ENCODE measurements at places on chromosomes 11 and 22.

DNA sequence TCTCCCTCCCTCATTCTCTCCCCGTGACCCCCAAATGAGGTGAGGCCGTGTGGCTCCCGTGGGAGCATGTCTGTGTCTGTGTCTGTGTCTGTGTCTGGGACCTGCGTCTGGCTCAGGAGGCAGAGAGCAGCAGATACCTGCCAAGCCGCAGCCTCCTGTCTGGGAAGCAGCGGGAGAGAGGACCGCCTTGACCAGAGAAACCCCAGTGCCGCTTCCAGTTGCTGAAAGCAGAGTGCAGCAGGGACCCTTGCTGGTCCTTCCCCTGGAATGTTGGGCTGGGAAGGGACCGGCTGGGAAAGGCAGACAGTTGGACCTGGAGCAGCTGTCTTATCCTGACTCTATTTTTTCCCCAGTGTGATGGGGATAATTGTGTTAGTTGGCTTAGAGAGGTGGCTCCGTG lies 525 bp downstream of the CSDC2 start:
- no peak for DNase-seq

DNA sequence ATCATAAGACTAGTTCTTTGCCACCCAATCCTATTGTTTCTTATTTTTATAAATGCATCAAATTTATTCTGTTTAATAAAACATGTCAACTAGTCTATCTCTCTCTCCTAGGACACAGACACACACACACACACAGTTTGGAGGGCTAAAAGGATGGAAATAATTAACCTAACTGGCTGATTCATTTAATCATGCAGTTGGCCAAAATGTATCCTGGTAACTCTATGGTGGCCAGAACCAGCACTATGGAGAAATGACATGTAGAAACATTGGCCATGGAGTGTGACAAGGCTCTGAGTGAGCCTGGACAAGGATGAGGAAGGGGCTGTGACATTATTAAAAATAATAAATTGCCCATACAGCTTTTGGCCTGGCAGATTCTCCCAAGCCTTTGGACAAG lies 64.1 kb downstream of the CLPB start:
- no peak for DNase-seq

DNA sequence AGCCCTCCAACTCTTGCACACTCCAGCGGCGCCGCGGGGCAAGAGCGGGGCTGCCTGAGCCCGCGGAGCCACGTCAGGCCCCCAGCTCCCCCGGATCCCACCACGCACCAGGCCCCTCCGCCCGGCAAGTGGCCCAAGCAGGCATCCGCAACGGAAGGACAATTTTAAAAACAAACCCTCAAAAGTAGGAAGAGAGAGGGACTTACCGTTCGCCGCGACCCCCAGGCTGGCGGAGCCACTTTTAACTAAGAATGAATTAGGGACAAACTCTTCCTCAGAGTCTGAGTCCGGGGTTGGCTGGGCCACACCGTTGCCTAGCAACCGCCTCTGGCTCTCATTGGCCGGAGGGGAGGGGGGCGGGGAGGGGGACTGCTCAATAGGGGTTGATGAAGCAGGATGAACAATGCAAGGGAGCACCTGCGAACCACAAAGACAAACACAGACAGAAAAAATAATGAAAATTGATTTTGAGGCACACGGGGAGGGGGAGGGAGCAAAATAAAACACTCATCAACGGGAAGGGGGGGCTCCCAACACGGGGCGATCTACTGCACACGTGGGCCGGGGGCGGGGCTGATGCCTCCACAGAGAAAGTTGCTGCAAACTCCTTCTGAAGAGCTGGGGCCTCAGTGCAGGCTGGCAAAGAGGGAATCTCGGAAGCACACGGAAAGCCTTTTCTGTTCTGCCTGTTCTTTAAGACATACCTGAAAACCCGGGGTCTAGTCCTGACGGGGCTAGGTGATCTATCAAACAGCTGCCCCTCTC lies 387.5 kb upstream of the NARS2 start:
- DNase-seq, result no peak

- DNase-seq, result peak; percentile 26
Measured at GRCh38 chr22:30038219-30038618, 42.0 kb upstream of the HORMAD2 start.

GRCh38 chr22:42928969-42929837 lies 72.1 kb upstream of the ARFGAP3 start:
- DNase-seq, result no peak

- peak; percentile 99 for DNase-seq
Measured at GRCh38 chr11:121595717-121596161, 143.0 kb upstream of the SORL1-AS1 start.

DNA sequence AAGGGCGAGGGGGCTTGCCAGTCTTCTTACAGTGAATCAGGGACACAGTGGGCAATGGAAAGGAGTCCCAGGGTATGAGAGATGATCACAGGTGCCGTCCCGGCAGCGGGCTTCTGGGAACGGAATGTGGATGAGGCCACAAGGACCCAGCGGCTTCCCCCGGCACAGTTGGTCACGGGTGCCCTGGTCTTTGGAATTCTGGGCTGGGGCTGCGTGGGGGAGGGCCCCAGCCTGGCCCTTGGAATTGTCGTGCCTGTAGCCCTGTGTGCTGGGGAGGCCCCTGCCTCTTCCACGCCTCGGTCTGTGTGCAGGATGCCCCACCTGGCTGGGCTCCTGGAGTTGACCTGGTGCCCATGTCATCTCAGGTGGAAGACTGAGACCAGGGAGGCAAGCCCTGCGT lies 76.6 kb downstream of the FBLN1 start:
- no peak for DNase-seq

- peak; percentile 84 for DNase-seq
Measured at GRCh38 chr11:45857961-45858474, 10.7 kb downstream of the CRY2 start.

GRCh38 chr11:120089036-120090001 lies 48.6 kb downstream of the TRIM29 start:
- DNase-seq, result no peak

DNA sequence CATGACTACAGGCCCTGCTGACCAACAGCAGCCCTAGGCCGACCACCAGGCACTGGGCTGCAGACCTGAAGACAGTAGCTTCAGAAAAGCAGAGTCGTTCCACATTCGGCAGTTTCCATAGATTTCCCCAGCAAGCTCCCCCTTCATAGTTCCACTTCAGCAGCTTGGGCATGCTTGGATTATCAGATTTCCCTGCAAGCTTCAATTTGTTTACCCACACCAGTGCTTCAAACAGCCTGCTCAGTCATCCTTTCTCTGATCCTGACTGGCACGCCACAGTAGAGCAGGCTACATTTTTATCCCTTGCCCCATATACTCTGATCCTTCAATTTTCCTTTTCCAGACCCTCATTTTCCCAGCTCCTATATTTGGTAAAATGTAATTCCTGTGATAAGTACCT lies 51.1 kb upstream of the CFAP300 start:
- DNase-seq, result no peak

DNA sequence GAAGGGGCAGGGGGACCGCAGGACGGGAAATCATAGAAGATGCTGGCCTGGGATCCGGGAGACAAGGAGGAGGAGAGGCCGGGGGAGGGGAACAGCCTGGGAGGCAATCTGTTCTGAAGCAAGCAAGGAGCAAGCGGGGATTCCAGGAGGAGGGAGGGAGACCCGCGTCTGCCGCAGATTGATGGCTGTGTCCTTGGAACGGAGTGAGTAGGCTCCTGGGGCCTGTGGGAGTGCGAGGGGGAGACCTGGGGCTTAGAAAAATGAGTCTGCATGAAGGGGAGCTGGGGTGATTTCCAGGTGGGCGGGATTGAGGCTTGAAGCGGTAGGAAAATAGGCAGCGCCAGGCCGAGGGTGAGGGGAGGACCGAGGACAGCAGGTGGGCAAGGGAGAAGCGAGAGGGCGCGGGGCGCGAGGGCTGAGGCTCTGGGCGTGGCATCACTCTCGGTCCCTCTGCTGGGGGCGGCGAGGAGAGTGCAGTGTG lies 1.6 kb upstream of the LRRC55 start:
- DNase-seq, result no peak

DNA sequence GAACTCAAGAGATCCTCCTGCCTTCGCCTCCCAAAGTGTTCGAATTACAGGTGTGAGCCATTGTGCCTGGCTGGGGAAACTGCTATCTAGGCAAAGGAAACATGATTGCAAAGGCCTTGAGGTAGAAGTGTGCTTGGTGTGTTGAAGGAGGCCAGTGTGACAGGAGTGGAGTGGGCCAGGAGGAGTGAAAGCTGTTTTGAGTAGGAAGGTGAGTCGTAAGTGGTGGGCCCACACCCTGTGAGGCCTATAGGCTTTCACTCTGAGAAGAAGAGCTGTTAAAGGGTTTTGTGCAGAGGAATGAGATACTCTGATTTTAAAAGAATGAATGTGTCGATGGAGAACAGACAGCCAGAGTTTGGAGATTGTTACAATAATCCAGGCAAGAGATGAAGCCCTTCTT lies 43.4 kb downstream of the WEE1 start:
- DNase-seq, result no peak

- no peak for DNase-seq
Measured at GRCh38 chr11:42273977-42274376, 814.5 kb upstream of the LRRC4C start.

GRCh38 chr11:44977493-44977984 lies 26.9 kb upstream of the TP53I11 start:
- peak; percentile 26 for DNase-seq

DNA sequence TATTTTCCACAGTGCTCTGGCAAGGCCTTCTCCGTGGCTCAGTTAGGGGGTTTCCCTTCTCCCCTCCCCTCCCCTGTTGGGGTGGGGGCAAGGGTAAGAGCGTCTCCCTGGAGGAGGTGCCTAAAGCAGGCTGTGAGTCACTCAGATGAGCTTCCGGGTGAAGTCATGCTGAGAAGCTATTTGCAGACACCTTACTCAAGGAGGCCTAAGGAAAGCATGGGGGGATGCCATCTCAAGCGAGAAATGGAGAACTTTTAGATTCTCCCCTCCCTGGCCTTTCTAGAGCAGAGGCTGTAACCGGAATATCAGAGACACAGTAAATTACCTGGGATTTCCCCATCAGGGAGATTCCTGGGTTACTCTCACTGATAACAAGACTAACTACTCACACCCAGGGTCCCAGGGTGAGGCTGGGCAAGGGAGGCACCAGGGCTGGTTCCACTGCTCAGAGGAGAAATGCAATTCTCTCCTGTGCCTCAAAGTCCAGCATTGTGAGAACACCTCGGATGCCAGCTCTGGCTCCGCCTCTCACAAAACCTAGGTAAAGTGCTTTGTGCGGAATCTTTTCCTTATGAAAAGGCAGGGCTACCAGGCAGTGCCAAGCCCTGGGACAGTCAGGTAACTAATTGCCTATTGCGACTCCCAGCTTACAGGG lies 123.6 kb downstream of the ABTB2 start:
- DNase-seq, result peak; percentile 79

- no peak for DNase-seq
Measured at GRCh38 chr22:30940685-30941362, 27.8 kb downstream of the MORC2 start.

DNA sequence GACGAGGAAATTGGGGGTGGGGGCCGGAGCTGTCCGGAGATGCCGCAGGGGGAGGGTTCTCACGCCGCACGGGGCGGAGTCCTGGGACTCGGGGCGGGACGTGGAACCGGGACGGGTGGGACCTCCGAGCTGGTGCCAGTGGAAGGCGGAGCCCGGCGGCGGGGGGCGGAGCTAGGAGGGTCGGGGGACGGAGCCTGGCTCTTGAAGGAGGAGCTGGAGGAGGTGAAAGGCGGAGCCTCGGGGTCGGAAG lies 271 bp downstream of the FKBP2 start:
- peak; percentile 98 for DNase-seq

- DNase-seq, result no peak
Measured at GRCh38 chr11:122714484-122714883, 59.0 kb downstream of the UBASH3B start.

DNA sequence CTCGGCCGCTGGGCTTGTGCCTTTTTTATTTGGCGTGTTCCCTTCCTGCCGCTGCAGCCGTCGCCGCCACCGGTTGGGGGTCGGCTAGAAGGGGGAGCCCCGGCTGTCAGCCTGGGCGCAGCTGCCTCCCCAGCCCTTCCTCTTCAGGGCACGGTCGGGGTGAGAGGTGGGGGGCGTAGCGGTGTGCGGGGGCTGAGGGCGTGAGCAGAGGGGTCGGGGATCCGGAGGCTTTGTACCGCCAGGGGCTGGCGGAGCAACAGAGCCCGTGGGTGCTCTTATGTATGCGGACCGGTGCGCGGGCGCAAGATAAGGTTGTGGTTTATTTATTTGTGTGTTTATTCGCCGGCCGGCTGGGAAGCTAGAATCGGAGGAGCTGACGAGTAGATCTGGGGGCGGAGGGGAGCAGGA lies 477 bp downstream of the ZBTB16 start:
- no peak for DNase-seq

GRCh38 chr22:44261861-44262595 lies 50.7 kb downstream of the SHISAL1 start:
- no peak for DNase-seq

DNA sequence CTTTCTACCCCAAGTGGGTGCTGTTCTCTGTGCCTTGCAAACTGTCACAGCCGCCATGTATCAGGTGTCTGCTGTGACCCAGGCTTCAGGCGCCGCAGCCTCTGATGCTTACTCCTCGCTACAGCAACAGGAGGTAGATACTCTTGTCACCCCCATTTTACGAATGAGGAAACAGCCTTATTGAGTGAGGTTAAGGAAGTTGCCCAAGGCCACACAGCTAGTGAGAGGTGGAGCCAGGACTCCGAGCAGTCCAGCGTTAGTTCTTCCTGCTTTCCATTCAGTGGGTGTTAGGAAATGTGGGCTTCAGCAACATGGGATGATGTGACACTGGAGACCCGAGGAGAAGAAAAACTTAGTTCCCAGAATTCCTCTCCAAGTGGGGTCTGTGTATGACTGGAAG lies 14.3 kb downstream of the RNF215 start:
- no peak for DNase-seq

DNA sequence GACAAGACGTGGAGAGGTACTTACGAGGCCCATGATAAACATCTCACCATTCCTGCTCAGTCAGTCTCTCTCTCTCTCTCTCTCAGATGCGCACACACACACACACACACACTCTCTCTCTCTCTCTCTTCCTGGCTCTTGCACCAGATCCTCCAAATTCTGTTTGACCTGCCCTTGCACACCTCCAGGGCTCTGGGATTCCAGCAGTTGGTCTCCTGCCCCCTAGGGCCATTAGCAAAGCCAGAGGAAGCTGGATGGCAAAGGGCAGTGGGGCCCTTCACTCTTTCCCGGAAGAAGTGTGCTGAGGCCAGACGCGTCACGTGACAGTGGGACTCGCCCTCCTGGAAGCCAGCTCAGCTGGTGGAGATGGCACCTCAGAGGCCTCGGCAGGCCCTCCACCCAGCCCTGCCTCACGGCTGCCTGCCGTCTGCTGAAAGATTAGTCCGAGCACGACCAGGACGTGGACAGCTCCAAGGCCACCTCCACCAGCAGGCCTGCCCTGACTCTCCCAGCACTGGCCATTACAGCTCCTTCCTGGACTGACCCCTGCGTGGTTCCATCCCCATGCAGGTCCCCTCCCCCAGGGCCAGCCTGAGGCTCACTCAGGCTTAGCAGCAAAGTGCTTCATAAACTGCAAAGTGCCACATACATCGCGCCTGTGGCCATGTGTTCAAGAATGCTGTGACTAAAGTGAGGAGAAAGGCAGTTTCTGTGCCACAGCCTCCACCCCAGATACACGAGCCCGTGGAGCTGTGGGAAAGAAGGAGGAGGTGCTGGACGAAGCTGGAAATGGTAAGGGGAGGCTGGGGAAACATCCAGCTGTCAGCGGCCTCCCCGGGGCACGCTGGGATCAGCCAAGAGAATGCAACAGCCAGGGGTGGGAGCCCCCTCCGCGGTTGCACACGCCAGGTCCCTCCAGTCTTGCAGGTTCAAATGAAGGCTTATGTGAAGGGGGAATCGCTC lies 3.7 kb downstream of the PDGFB start:
- DNase-seq, result peak; percentile 24
